Non-pigmented ciliary epithelial cell (primary cell): ENCODE measurements at places on chromosomes 7 and 10.

DNA sequence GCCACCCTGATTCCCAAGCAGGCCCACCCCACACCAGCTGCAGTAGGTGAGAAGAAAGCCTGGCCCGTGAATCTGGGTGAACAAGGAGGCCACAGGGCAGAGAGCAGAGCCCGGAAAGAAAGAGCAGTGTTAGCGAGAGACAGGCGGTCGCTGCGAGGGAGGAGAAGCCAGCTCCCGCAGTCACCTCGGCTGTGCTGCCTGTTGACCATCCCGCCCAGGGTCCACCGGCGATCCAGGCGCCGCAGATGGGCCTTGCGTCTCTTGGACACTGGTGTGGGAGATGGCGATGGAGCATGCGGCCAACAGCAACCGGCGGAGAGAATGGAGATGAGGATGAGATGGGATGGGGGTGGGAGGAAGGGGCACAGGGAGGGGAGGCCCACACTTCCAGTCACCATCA, 128.8 kb downstream of the NEURL1 start:
- DNase-seq: no peak

GRCh38 chr7:86914551-86914950, 144.9 kb downstream of the ELAPOR2 start:
- DNase-seq: no peak

DNA sequence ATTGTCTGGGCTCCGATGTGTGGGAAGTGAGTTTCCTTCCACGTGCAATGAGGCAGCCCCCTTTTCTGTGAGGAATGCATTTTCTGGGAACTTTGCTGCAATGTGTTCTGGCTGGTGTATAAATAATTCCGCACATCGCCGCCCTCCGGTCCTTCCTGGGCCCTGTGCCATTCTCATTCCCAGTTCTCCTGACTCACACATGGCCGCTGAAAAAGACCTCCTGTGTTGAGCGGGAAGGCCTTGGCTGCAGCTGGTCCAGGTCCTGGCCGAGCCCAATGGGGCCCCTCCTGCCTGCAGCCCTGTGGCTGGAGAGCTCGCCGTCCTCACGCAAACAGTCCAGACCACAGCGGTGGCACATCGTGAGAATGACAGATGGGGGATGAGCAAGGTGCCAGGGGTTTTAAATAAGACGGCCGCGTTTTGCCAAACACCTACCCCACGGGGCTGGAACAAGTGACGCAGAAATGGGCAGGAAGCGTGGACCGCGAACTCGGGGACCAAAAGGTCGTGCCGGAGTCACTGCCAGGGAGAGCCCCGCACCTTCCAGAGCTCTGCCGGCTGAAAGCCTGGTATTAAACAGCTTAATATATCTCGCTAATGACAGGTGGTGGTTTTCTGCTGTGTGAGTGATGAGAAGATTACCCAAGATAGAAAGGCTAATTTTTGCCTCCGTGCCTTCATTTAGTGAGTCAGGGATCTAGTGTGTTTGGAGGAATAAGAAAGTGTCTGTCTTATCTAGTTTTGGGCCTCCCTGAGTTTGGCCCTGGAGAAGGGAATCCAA, 37.0 kb downstream of the FAM20C start:
- DNase-seq: peak; percentile 44

- no peak for DNase-seq
Observed at GRCh38 chr7:51977913-51978312, 661.3 kb upstream of the COBL start.

GRCh38 chr10:132043861-132044695, 21.7 kb upstream of the JAKMIP3 start:
- DNase-seq: no peak

DNA sequence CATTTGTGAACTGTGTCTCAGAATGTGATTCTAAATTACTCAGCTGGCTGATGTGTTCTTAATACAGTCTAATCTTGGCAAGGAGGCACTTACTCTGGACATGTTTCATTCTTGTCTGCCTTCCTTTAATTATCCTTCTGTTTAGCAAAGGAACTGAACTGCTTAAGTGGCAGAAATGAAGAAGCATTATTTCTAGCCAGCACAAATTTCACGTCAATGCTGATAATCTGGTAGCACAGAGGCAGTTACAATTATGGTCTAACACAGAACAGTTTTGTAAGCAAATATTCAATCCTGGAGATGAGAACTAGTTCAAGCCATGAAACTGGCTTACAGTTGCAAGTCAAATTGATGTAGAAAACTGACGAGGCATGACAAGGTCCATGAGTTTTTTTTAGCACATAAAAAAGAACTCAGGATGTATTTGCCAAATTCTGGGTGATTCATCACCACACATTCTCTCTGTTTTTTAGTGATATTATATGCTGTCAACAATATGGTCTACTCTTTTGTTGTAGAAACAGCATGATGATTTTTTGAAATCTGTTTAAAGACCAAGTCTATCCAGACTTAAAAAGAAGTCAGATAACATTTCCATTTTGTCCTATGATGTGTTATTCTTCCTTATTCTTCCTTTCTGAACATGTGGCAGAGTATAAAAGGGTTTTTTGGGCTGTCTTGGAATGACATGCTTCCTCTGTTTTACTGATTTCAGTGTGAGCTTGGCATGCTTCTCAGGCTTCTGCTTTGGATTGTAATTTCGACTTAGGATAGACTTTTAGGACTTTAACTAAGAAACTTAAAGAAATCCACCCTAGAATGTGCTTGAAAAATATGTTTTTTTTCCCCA, 154.8 kb downstream of the DNAJB9 start:
- no peak for DNase-seq

GRCh38 chr10:60353519-60354258, 36.0 kb downstream of the ANK3 start:
- no peak for DNase-seq

- DNase-seq: no peak
Observed at GRCh38 chr7:75928568-75928914, 13.6 kb downstream of the POR start.

DNA sequence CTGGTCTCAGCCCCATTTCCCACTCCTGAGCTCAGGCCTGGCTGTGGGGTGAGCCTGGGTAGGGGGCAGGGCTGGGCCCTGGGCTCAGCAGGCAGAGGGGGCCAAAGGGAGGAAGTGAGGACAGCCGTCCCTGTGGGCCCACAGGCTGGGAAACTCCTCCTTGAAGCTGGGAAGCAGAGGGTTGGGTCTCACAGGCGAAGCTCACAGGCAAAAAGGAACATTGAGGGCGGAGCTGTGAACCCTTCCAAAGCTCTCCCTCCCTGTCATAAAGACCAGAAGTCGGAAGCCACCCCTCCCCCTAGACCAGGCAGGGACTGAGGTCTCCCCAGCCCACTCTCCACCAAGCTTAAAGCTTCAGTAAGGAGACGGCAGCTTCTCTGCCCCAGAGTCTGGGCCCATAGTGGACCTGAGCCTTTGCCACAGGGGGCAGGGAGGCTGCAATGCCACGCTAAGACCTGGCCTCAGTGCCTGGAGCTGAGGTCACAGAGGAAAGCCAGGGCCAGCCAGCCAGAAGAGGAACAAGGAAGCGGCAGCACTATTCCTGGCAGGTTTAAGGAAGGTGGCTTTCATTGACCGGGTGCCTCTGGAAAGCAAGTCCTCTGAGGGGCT, 1.0 kb upstream of the KCP start:
- DNase-seq: no peak
